Stromal cell of bone marrow (primary cell): ENCODE measurements at places on chromosomes 6 and 20.

DNA sequence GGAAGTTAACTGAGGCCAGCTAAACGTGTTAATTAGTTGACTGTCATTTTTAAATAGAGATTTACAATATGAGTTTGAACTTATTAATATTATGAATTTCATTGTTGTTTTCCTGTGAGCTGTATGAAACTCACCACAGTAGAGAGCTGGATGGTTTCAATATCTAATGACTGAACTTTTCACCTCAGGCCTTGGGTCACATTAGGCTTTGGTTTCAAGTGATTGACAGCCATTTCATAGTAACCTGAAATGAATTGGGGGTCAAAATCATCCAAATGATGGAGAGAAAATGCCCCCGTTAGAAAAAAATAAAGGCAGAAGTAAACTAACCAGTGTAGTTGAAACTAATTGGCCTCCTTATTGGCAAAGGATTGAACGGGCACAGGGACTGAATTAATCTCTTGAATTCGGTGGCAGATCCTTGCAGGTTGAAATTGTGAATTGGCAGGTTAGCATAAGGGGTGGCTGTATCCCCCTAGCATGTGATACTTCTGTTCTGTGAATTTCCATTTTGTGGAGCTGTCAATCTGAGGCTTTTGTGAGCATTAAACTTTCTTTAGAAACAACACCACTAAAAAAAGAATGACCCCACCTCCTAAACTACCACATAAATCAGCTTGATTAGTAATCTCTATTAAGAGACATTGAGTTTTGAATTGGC, 155.1 kb upstream of the MMS22L start:
- no peak for DNase-seq

DNA sequence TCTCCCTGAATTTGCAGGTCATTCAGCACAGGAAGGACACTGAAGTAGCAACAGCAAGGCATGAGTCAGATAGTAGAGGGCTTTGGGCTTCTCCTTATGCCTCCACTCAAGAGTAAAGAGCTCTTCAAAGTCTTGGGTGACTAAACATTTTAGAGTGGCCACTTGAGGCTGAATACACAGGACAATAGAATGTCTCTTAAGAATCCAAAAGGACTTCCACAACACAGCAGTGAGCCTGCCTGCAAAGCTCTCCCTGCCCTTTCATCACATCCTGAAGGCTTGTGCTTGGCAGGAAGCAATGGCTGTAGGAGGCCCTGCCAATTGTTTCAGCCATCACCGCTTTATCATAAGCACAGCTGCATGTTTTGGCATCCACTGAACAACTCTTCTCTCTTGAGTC, 36.8 kb downstream of the FOXQ1 start:
- no peak for DNase-seq

DNA sequence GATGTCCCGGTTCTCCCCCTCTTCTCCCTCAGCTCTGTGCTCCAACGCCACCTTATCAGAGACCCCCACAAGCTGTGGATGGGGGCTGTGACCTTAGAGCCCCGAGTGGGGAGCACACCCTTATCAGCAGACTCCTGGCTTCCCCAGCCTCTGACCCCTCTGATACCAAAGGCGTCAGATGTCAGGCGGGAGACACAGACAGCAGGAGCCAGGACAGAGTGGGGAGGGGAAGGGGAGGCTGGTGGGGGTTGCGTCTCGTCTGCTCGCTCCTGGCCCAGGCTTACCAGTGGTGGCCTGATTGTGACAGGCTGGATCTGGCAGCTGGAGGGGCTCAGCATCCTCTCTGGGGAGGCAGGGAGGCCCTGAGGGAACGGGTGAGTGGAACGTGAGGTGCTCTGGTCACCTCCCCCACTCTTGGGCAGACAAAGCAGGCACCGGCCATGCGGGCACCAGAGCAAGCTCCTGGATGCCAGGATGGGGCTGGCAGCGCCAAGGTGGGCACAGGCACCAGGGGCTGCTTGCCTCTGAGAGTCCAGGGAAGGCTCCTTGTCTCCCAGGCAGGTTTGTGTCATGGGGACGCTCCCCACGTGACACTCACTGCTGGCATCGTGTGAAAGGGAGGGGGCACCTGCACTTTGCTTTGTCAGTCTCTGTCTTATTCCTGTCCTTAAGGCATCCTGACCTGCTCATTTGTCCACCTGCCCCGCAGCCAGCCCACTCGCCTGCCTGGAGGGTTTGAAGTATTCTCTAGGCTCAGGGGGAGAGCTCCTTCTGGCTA, 27.8 kb upstream of the GATA5 start:
- DNase-seq = no peak

DNA sequence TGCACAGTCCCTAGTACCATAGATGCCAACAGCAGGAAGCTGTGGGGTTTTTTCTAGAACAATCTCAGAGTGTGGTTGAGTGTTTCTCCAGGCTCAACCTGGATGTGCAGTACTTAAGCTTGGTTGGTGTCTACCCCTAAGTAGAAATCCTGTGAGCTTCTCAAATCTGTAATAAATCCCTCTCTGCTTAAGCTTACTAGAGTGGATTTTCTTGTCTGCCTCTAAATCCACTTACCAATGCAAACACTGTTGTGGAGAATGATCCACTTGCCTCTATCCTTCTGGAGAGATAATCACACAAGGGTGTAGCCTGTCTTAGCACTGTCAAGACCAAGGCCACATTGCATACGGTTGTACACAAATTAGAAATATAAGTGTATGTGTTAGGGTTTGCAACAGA, 43.3 kb upstream of the CLIC5 start:
- DNase-seq = no peak

GRCh38 chr6:94862112-94862511, 715.2 kb upstream of the MANEA start:
- no peak for DNase-seq
